Activated CD4-positive, alpha-beta T cell treated with anti-CD3 and anti-CD28 coated beads, Interleukin-2, amount 10 ng/mL, durations not matched to agents 7 days and 5 days (primary cell): ENCODE measurements at places on chromosomes 11 and 22. TPM values are rescaled to one million over a fixed set of nuclear protein-coding genes. Genes with fewer than 3 reads are reported as not detected.

Gene AQP11
- total RNA-seq = not detected

Gene CARD16
- 98.8 TPM for total RNA-seq

Gene GAL3ST1
- total RNA-seq = not detected

Gene TMPRSS4
- total RNA-seq = not detected

Gene C22orf15
- 0.99 TPM for total RNA-seq

Gene SMIM35
- 0.27 TPM for total RNA-seq

Gene TPBGL
- not detected for total RNA-seq

Gene P2RX6
- 0.27 TPM for total RNA-seq

Gene PGM2L1
- total RNA-seq = 8.4 TPM

Gene ACRV1
- not detected for total RNA-seq

Gene MED17
- total RNA-seq = 40.7 TPM

Gene KRTAP5-10
- total RNA-seq = not detected

Gene OR52H1
- total RNA-seq = 0.37 TPM

Gene MIAT
- 37.8 TPM for total RNA-seq

Gene MFNG
- 219 TPM for total RNA-seq

Gene OR5L2
- total RNA-seq = not detected

Gene MPZL2
- 5.5 TPM for total RNA-seq

Gene MMP8
- total RNA-seq = not detected

Gene SHANK3
- total RNA-seq = 0.02 TPM
